ENCODE measurements at places on chromosomes 7 and 10.

DNA sequence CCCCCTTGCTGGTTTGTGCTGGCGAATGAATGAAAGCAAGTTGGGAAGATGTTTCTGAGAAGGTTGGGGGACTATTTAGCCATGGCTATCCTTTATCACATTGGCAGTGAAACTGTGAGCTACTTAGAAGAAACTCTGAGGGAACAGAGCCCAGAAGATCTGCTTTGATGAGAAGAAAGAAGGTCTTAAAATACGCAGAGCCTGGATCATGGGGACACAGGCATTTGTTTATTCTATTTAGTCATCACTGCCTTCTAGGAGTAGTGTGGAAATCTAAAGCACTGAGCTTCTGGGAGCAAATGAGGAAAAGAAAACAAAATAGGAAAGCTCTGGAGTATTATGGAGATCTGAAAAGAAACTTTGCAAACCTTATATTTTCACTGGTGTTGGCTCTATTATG is 28.5 kb downstream of the CPED1 start:
- DNase-seq = peak; percentile 10

GRCh38 chr7:28700790-28701203 is 257.3 kb downstream of the TRIL start:
- no peak for DNase-seq

DNA sequence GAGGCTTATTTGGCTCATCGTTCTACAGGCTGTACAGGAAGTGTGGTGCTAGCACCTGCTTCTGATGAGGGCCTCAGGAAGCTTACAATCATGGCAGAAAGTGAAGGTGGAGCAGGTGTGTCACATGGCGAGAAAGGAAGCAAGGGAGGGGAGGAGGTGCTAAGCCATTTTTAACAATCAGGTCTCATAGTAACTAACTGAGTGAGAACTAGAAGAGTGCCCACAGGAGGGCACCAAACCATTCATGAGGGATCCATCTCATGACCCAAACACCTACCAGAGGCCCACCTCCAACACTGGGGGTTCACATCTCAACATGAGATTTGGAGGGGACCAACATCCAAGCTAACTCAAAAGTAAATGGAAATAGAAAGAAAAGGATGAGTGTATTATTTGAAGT is 78.1 kb downstream of the CXCL12 start:
- DNase-seq = no peak

- peak; percentile 87 for DNase-seq
Observed at GRCh38 chr7:28587211-28587610, 174.9 kb downstream of the CREB5 start.
